ENCODE measurements at places on chromosomes 16 and 17. TPM values are rescaled to one million over a fixed set of nuclear protein-coding genes. Genes with fewer than 3 reads are reported as not detected.

Gene CHST4
- not detected for total RNA-seq

DNA sequence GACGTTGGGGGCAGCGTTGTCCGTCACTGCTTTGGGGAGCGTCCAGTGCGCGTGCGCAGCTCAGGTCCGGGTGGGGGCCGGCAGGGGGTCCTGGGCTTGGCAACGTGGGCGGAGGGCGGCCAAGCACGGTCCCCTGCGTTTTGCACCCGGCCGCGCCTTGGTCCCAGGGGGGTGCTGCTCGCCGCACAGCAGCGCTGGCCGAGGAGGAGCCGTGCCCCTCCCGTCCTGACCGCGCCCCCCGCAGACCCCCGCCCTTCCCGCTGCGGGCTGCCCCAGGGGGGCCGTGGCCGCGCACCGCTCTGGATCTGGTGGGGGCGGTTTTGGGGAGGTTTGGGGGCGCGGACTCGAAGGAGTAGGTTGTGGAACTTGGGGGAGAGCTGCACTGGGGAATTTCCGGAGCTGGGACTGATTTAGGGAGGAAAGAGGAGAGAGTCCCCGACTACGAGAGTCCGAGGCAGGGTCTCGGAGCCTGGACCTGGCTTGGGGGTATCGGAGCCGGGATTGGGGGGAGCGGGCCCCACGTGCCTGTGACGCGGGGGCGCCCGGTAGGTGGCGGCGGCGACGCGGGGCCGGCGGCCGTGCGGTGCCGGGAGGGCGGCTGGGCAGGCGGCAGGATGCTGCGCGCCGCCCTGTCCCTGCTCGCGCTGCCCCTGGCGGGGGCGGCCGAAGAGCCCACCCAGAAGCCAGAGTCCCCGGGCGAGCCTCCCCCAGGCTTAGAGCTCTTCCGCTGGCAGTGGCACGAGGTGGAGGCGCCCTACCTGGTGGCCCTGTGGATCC lies at the start of gene SLC9A5:
TSS of gene SLC9A5 (plus strand) at position 579 of the 777 bp plus-strand sequence. CDS start at position 615, 36 bp downstream.
- DNase-seq = no peak

- no peak for DNase-seq
Measured at GRCh38 chr17:33595828-33596227, 302.7 kb upstream of the ASIC2 start.

DNA sequence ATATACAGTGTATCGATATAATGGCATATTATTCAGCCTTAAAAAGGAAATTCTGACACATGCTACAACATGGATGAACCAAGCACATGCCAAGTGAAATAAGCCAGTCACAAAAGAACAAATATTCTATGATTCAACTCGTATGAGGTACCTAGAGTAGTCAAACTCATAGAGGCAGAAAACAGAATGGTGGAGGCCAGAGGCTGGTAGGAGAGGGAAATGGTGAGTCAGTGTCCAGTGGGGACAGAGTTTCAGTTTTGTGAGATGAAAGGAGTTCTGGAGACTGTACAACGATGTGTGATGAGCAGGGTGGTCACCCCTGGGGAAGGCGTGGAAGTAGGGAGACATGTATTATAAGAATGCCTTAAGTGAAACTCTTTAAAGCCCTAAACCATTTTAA lies 39.9 kb downstream of the RNF157 start:
- no peak for DNase-seq
